RPMI8226 (cell line): ENCODE measurements at places on chromosomes 11 and 22.

GRCh38 chr22:50297510-50298265, 9.8 kb downstream of the PLXNB2 start:
- DNase-seq: no peak

GRCh38 chr11:1520663-1521267, 34.2 kb upstream of the MOB2 start:
- DNase-seq: no peak

DNA sequence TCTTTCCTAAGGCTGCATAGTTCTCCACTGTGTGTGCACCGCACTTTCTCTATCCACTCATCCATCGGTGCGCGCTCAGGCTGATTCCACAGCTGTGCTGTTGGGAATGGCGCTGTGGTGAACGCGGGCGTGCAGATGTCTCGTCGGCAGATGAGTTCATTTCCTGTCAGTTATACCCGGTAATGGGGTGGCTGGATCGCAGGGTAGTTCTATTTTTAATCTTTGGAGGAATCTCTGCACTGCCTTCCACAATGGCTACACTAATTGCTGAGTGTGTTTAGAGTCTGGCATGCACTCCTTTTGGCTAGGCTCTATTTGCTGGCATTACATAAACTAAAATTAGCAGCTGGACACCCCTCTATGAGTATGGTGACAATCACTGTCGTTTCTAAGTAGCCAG, 27.9 kb upstream of the KRTAP5-7 start:
- DNase-seq: no peak

DNA sequence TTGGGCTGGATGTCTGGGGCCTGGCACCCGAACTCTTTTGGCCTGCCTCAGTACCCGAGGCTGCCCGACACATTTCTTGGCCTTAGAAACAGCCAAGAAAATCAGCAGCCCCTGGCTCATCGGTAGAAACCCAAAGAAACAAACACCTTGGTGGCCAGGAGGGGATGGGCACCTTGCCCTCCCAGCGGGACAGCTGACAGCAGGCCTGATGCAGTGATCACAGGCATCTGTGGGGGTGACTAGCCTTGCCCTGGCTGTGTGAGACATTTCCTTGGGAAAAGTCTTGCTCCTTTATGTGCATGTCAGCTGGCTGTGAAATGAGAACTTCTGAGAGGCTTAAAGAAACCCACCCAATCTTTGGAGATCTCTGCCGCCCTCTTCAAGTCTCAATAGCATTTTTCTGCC, 60.9 kb downstream of the SMIM38 start:
- DNase-seq: no peak

GRCh38 chr22:22031183-22031945, 48.8 kb upstream of the TOP3B start:
- peak; percentile 28 for DNase-seq

DNA sequence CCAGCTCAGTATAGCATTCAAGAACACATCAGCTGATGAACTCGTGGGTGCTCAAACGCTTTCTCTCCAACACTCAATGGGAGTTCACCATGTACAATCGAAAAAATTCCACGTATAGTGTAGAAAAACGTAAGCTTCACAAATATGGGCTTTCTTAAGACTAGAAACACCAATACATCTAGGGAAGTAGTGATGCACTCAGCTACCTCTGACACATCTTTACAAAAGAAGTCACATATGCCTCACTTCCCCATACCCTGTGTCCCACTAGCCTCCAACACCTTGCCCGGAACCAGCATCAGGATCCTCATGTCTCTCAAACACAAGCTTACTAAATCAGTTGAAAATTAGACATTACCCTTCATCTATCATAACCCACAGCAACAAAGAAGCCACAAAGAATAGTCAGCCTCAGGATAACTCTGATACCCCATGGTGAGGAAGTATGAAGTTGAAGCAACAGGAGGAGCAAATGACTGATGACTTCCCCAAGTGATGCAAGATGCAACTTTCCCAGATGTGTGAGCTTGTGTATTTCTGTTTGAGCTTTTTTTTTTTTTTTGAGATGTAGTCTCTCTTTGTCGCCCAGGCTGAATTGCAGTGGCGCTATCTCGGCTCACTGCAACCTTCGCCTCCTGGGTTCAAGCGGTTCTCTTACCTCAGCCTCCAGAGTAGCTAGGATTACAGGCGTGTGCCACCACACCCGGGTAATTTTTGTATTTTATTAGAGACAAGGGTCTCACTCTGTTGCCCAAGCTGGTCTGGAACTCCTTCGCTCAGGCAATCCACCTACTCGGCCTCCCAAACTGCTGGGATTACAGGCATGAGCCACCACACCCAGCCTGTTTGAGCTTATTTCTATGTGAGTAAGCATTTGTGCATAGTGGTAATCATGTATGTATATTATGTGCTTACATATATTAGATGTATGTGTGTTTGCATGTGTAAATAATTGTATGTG, 8.5 kb upstream of the DENND5A start:
- DNase-seq: no peak

- no peak for DNase-seq
These were observed 61.3 kb upstream of the ANO1 start for GRCh38 chr11:70016666-70017367.

DNA sequence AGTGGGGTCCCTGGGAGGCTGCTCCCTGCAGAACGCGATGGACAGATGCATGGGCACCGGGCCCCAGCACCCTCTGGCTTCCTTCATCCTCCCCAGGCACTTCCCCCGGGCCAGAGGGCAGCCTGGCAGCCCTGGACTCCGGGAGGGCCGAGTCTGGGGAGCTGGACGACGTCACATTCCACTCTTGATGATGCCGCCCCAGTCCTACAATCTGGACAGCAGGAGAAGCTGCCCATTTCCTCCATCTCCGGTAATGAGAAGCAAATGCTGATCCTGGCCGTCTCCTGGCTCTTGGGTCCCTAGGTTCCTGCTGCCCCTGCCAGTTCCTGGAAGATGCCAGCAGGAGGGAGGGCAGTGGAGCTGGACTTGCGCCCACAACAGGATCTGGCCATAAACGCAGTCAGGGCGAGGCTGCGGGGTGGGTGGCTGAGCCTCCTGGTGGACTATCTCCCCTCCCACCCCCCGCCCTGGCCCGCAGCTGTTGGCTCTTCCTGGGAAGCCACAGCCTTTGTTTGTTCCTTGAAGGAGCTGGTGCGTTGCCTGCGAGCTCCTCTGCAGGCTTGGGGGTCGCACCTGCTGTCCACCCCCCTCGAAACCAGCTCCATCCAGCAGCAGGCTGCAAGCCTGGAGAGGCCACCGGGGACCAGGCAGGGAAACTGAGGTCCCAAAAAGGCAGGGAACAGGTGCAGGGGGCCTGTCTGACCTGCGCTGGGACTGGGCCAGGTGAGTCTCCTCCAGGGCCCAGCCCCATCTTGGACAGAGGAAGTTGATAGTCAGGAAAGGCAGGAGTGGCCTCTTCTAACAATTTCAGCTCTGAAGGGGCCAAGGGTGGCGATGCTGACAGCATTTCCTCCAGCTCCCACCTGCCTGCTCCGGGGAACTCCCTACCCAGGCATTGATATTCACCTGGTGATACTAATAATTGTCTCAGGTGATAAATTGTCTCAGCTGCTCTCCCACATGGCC, 17.9 kb upstream of the MUC6 start:
- DNase-seq: no peak

DNA sequence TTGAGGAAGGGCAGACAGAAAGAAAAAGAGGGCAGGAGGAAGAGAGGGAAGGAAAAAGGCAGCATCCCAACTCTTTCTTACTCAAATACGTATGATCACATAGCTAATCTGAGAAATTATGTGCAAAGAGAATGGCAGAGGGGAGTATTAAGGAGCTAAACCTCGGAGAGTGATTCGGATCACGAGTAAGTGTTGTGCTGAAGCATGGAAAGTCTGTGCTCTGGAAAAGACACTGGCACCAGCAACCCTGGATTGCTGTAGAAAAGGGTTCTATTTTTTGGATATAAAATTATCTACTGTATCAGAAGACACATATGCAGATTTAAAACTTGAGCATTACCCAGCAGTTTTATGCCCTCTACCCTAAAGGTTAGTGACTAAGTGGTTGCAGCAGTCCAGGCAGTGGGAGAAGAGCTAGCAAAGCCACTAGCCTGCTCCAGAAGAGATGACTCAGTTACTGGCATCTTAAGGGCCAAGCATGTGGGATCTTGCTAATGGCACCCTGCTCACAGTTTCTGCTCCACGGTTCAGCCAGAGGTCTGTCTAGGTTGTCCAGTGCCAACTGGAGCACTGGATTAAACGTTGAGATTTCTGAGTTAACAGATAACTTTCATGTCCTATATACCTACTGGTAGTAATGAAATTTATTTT, 151.7 kb downstream of the SWAP70 start:
- no peak for DNase-seq

DNA sequence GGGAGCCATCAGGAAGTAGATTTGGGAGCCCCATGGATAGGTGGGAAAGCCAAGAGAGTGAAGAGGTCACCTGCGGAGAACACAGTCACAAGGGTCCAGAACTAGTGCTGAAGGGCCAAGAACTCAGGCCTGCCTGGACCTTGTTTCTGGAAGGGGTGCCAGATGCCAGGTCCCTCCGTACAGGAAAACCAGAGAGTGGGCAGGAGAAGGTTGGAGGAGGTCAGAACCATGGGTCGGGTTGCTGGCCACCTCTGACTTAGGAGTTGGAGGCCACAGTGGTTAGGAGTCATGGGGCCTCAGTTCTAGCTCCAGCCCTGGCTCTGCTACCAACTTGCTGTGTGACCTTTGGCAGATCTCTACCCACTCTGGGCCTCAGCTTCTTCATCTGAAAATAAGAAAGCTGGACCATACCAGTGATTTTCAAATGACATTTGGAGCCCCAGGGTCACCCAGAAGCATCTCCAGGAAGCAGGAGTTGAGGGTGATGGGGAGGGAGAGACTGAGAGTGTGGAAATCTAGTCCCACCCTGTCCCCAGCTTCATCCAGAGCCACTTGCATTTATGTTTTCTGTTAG, 20.8 kb upstream of the TUB start:
- DNase-seq: no peak

GRCh38 chr11:104781719-104782376, 116.4 kb downstream of the CASP12 start:
- DNase-seq: no peak

DNA sequence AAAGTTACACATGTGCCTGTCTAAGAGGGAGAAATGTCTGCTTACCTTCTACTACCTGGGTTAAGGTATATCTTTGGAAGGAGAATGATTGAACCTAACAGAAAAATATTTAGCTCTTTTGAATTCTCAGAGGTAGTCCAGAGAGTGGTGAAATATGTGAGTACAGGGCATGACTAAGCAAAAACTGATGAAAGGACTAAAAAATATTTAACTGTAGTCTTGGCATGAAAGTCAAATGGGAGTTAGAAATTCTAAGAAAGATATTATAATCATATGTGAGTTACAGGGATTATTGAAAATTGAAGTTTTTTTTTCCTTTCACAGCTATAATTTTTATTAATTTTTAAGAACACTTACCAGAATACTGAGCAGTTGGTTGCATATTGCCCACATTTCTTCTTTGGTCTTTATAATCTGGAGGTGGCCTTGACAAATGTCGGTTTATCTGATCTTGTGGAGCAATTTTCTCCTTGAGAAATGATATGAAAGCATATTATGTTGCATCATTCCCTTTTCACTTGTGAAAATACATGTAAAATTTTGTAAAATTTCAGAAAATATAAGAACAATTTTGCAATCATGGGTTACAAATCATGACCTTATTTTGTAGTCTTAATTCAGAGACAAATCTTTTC, 61.4 kb upstream of the MTMR2 start:
- no peak for DNase-seq

GRCh38 chr11:116842909-116843308, 5.5 kb upstream of the APOA1 start:
- DNase-seq: no peak

- DNase-seq: no peak
These were observed 33.7 kb upstream of the APOBEC3A start for GRCh38 chr22:38923463-38924346.

DNA sequence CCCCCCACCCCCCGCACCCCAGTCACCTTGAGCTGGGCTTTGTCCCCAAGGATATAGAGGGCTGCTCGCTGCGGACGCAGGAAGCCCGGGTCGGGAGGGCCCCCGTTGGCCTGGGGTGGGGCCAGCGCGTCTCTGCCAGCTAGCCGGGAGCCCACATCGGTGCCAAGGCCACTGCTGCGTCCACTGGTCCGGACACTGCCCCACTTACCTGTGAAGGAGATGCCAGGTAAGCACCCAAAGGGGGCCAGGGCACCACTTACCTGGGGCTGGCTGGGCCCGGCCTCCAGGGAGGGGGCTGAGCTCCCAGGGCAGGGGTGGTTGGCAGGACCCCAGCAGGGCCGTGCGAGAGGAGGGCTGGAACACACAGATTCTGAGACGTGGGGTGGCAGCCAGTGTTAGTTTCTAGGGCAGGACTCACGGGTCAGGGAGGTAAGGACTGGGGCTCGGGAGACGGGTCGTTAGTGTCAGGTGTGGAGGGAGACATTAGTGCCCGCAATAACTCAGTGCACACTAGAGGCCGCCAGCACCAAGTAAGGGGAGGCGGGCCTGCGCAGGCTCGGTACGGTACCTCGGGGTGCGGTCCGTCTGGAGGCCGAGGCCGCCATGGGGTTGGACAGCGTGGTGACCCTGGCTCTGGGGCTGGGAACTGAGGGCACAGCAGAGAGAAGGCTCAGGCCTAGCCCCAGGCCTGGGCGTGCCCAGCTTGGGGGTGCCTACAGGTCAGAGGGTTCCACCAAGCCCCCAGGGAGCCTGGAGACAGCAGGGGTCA, 18.2 kb downstream of the SBF1 start:
- no peak for DNase-seq

- no peak for DNase-seq
These were observed 25.7 kb upstream of the GAL start for GRCh38 chr11:68658661-68659060.

DNA sequence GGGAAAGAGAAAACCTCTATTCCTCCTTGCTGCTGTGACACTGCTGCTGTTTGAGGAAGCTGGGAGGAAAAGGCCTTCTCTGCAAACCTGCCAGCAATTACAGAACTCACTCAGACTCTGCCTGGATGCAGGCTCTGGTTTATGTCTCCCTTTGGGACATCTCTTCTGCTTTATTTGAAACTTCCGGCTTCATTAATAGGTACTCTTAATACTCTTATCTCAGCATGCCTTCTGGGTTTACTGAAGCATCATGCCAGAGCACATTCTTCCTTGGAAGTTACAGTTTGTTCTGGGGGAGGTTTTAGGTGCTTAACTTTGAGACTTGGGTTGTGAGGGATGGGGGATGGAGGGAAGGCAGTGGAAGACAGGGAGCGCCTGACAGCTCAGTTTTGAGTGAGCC, 79.9 kb downstream of the NAV2 start:
- no peak for DNase-seq

GRCh38 chr11:10550503-10551289, 9.7 kb upstream of the RNF141 start:
- no peak for DNase-seq
